Astrocyte of the cerebellum (primary cell): ENCODE measurements at places on chromosomes 16 and 17.
A peak's percentile ranks its signal among the peaks of the same experiment; 100 is the strongest.

- no peak for DNase-seq
Measured at GRCh38 chr16:57203451-57203850, 17.3 kb downstream of the RSPRY1 start.

GRCh38 chr16:50284131-50284911 lies 18.0 kb downstream of the ADCY7 start:
- DNase-seq: no peak

- DNase-seq: no peak
Measured at GRCh38 chr17:32033223-32033622, 26.0 kb downstream of the LRRC37B start.

GRCh38 chr16:65117811-65118448 lies 3.9 kb downstream of the CDH11 start:
- DNase-seq: peak; percentile 71

DNA sequence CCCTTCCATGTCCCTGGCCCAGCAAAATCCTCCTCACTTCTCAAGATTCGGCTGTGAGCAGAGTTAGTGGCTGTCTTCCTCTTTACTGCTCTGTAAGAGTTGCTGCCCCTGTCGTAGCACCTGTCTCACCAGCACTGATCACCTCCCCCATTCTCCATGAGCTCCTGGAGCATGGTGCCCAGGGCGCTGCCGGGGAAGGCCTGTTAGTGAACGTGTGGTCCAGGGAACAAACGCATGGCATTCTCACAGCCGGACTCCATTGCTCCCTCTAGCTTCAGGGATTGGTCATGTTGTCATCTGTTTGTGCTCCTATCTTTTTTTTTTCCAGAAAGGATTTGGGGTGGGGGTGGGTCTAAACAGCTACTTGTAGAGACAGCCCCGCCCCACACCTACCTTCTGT lies 141.2 kb downstream of the CMIP start:
- DNase-seq: no peak

DNA sequence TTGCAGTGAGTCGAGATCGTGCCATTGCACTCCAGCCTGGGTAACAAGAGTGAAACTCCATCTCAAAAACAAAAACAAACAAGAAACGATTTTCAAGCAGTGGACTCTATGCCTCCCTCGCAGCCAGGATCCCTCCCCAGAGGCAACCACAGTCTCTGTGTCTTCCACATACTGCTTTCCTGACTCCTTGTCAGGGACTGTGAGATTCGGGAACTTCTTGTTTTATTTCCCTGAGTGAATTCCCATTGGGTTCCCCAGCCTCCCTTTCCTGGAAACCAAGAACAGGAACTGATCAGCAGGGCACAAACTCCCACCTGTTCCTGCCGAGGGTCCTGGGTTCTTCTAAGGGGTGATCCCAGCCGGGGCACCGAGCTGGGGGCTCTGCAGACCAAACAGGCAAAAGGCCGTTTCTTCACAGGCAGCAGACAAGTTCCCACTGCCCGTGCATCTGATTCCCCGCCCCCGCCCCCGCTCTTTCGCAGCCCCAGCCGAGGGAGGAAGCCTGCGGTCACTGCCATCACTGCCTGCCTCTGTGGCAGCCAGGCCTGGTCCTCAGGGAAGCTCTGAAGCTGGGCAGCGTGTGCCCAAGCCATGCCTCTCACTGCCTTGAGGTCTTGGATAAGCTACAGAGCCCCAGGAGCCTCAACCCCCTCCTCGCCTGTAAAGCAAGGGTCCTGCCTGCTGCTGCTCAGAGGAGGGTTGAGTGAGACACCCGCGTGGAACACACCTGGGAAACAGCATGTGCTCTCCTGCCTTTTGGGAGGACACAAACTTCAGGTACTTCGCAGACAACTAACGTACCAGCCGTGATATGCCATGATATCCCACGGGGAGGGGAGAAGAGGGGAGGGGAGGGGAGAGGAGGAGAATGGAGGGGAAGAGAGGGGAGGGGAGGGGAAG lies 5.5 kb upstream of the PIEZO1 start:
- no peak for DNase-seq
